ENCODE measurements at places on chromosomes 2 and 18.

GRCh38 chr2:55843096-55843993 lies 80.2 kb downstream of the EFEMP1 start:
- no peak for ATAC-seq

- no peak for ATAC-seq
Measured at GRCh38 chr2:73006969-73007710, 64.4 kb downstream of the SFXN5 start.

DNA sequence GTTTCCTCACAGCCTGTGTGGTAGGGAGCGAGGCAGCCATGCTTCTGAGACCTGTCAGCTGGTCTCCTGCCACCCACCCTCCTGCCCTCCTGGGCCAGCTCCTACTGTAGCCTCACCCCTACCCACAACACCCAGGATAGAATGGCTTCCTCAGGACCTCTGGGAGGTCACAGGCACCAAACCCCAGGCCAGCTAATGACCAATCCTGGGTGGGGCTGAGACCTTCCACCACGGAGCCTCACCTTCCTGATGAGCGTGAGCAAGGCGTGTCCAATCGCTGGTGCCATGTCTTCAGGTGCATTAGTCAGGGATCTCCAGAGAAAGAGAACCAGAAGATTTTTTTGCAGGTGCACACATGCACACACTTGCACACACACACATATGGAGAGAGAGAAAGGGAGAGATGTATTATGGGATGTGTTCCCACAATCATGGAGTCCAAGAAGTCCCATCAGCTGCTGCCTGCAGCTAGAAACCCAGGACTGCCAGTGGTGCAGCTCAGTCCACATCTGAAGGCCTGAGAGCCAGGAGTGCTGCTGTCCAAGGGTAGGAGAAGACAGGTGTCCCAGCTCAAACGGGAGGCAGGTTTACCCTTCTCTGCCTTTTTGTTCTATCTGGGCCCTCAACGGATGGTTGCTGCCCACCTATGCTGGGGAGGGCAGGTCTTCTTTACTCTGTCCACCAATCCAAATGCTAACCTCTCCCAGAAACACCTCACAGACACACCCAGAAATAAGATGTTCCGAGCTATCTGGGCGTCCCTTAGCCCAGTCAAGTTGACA lies 70.4 kb upstream of the HDAC4 start:
- ATAC-seq, result no peak

DNA sequence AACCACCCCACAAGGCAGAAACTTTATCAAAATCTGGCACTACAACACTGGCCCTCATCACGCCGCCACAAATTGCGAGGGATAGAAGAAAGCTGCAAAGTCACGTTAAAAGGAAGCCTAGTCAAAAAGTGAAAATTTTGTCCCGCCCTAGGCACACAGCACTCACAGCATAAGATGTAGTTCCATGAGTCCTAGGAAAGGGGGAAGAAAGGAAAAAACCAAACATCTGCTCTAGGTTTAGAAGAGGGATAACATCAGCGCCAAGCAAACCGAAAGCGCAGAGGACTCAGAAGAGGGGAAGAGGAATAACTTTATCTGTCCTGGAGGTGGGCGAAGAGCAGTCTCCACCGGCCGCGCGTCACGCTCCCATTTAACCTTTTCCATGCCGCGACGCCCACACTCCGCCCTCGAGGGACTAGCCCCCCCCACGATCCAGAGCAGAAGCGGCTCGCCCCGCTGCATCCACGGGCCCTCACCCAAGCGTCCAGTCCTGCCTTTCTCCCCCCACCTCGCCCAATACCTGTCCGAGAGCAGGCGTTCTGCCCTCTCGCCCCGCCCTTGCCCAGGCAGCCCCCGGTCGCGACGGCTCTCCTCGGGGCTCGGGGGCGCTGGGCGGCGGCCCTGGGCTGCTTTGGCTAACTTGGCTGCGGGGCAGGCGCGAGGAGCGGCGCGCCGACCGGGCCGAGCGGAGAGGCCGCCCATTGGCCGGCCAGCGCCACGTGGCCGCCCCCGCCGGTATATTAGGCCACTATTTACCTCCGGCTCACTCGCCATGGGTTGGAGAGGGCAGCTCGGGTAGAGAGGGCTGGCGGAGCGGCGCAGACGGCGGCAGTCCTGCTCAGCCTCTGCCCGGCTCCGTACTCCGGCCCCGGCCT lies at the start of gene HOXD1:
HOXD1 (plus strand) TSS at position 770 of the 875 bp plus-strand sequence. CDS start 134 bp downstream, outside the sequence.
- ATAC-seq, result no peak

GRCh38 chr18:31680433-31680811 lies 4.0 kb downstream of the B4GALT6 start:
- no peak for ATAC-seq

GRCh38 chr2:209501579-209501978 lies 77.7 kb downstream of the MAP2 start:
- ATAC-seq, result no peak

GRCh38 chr2:238946318-238947242 lies 98.7 kb downstream of the TWIST2 start:
- ATAC-seq, result no peak

DNA sequence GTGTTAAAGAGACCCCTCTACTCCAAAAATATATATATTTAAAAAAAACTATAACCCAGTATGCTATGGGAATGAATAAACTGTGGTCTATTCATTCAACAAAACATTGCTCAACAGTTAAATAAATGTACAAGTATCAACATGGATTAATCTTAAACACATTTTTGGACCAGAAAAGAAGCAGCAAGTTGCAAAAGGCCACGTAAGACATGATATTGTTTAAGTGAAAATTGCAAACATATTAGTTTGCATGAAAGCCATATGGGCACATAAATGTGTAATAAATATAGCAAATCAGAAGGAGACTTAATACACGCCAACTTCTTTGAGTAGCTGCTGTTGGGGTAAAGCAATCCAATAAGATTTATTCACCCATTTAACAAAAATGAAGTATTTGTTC lies 321.5 kb downstream of the FBXO15 start:
- no peak for ATAC-seq

DNA sequence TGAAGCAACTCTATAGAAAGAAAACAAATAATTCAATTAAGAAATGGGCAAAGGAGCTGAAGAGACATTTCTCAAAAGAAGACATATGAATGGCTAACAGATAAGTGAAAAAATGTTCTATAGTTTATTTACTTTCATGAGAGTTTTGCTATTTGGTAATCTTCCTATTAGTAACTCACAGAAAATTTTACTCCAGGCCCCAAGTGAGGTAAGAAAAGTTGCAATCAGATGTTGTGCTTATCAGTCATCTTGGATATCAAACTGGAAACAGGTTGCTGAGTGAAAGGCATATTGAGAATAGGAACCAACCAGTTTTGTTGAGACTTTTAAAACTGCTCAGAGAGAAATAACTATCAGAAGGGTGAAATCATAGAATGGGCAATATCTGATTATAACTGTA lies 1179.0 kb upstream of the ACVR2A start:
- no peak for ATAC-seq

DNA sequence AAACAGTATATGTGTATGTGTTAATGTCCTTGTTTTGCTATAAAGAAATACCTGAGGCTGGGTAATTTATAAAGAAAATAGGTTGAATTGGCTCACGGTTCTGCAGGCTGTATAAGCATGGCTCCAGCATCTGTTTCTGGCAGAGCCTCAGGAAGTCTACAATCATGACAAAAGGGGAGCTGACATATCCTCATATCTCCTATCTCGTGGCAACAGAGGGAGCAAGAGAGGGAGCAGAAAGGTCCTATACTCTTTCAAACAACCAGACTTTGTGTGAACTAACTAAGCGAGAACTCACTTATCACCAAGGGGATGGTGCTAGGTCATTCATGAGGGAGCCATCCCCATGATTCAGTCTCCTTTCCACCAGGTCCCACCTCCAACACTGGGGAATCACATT lies 13.0 kb downstream of the CALCRL start:
- ATAC-seq, result no peak

- ATAC-seq, result no peak
Measured at GRCh38 chr2:179569831-179570233, 291.6 kb downstream of the ZNF385B start.

GRCh38 chr2:120404941-120405758 lies 59.2 kb downstream of the INHBB start:
- no peak for ATAC-seq

DNA sequence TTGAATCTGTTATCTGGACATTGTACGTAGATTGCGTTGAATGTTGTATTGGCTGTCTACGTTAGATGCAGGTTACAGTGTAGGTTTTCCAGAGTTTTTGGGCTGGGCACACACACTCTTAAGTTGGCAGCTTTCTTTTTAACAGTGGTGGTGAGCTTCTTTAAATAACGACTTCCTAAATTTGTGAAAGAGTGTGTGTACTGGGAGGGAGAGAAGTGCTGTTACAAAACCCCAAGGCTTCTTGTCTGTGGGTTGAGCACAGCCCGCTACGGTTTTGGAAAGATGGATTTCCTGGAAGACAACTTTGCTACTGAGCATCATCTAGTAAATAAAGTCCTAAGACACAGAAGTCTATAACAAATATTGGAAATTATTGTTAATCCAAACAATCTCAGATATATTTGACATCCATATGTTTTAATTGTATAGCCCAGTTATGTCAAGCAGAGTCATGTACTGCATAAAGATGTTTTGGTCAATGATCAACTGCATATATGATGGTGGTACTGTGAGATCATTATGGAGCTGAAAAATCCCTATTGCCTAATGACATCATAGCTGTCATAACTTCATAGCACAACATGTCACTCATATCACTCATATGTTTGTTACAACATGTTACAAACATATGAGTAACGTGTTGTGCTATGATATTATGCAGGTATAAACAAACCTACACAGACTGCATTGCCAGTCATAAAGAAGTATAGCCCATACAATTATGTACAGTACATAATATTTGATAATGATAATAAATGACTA lies 7.9 kb upstream of the THUMPD2 start:
- ATAC-seq, result peak; percentile 21

DNA sequence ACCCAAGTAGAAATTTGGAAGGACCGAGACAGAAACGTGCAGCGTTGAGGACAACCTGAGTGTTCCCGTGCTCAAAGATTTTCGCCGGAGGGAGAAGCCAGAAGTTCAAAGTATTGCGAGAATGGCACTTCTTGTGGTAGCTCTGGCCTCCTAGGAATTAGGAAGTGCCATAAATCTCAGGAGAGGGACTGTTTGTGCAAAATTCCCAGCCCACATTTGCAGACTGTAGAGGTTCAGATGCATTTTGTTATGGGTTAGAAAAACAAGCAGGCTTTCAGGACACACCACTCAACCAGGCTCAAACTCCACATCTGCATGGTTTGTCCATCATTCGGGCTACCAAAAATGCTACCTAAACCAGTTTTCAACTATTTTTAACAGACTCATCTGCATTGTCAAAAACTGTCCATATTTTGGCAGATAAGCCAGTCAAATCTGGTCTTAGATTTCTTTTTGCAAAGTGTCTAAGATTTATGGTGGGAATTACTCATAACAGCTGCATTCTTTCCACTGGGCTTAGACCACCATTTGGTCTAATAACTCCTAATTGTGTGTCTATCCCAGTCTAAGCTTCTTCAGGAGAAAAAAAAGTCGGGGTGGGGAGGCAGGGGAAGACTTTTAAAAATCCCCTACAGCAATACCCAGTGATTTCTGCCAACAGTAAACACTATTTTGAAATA lies 422.9 kb downstream of the ARHGAP15 start:
- no peak for ATAC-seq

- no peak for ATAC-seq
Measured at GRCh38 chr2:127688405-127688804, 12.9 kb upstream of the SFT2D3 start.

- ATAC-seq, result no peak
Measured at GRCh38 chr2:109415581-109416013, 198.2 kb downstream of the SEPTIN10 start.

DNA sequence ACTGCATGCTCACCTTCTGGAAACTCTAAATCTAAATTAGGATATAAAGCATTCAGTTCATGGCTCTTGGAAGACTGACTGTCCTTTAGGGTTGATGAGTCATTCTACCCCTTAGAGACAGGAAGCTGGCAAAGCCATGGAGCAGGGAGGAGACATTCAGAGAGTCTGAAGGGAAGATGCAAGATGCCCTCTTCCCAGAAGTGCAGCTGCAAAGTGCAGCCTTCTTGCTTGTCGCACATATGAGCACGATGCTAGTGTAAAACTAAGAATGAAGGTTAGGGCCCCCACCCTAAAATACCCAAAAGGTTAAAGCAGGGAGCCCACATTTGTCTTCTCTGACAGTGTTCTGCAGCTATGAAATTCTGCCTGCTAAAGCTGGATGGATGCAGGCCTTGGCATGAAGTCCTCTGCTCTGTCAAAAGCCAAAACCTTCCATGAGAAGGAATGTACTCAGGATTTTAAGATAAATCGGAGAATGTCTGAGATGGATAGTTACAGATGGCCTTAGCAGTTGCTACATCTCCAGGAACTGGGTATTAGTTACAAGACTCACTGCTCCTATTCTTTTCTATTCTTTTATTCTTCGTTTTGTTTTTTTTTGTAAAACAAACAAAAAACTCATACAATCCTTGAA lies 89.7 kb downstream of the POLE4 start:
- no peak for ATAC-seq

GRCh38 chr2:55134316-55134706 lies 84.1 kb upstream of the RTN4 start:
- ATAC-seq, result no peak

DNA sequence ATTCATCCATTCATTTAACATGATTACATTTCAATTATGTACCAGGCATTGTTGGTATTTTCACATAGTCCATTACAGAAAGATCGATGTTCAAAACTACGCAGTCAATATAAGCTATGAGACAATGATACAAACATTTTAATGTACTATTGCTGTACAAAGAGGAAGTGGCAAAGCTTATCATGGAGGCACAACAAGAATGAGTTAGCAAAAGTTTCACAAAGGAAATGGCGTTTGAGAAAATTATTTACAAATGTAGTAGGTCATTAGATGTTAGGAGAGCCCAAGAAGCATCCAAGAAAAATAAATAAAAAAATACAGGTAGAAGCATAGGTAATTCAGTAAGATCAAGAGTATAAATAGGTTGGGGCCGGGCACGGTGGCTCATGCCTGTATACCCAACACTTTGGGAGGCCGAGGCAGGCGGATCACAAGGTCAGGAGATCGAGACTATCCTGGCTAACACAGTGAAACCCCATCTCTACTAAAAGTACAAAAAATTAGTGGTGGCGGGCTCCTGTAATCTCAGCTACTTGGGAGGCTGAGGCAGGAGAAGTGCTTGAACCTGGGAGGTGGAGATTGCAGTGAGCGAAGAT lies 1730.8 kb upstream of the CELF4 start:
- ATAC-seq, result no peak

GRCh38 chr2:37753758-37754157 lies 82.3 kb upstream of the CDC42EP3 start:
- ATAC-seq, result no peak
